Fibroblast of skin of scalp (primary cell): ENCODE measurements at places on chromosomes 2 and 18.
A peak's percentile ranks its signal among the peaks of the same experiment; 100 is the strongest.

GRCh38 chr2:5121642-5122041, 570.5 kb upstream of the SOX11 start:
- peak; percentile 3 for DNase-seq

- DNase-seq, result no peak
These were observed 133.4 kb downstream of the RTP5 start for GRCh38 chr2:242002944-242003343.

DNA sequence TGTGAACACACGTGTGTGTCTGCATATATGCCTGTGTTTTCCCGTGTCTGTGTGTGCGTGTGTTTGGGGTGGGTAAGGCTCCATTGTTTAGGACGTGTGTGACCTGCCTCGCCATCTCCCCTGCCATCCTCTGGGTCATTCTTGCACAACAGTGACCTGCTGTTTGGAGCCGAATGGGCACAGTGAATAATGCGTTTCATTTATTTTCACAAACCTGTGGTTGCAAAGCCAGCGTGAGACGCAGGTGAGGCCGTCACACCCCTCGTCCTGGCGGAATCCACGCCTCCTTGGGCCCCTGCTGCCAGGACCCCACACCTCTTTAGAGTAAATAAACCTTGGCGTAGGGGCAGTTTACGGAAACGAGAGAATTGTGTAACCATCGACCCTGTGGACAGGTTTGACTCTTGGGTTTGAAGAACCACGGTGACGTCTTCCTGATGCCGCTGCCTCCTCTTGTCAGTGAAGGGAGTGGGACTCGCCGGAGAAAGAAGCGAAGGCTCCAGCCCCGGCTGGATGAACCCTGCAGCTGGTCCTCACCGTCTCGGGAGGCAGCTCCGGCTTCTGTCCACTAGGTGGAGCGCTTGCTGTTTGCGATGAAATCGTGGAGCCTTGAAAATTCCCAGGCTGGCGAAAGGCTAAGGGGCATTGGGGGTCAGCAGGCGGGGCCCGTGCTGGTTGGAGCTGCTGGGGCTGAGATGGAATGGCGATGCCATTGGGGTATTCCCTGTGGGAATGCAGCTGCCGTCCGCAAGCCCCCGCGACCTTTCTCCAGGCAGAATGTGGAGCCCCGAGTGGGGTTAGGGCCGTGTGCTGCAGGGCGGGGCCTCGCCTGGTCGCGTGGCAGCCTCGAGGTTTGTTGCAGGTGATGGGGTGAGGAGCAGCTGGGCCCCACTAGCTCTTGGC, 81.1 kb downstream of the RTP5 start:
- peak; percentile 67 for DNase-seq

DNA sequence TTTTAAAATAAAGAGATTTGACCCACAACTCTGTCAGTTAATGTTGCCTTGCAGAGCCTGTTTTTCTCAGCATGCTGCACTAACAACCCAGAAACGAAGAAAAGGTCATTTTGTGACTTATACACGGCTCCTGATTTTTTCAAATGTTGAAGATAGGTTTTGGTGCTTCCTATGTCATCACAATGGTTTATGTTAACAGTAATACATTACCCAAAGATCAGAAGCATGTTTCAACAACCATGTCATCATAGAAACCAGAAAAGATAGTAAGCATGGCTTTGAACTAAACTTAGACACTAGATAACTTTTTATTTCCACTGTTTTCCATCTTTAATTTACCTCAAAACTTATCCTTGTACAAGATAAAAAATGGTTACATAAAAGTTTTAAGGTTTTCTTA, 10.1 kb downstream of the BAZ2B start:
- DNase-seq, result no peak

- peak; percentile 29 for DNase-seq
These were observed 115.9 kb downstream of the DSEL start for GRCh38 chr18:67400502-67401117.

DNA sequence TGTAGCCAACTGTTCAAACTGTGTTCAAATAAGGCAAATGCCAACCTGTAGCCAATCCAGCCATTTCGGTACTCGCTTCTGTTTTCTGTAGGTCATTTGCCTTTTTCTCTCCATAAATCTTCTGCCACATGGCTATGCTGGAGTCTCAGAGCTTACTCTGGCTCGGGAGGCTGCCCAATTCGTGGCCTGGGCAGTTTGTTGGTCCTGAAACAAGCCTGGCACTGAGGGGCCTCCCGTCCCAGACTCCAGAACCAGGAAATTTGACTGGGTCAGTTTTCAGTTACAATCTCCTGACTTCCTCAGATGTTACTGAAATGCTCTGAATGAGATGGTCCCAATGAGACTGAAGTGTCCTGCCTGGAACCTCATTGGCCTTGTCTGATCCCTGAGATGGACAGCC, 120.8 kb upstream of the NPAS2 start:
- DNase-seq, result no peak

DNA sequence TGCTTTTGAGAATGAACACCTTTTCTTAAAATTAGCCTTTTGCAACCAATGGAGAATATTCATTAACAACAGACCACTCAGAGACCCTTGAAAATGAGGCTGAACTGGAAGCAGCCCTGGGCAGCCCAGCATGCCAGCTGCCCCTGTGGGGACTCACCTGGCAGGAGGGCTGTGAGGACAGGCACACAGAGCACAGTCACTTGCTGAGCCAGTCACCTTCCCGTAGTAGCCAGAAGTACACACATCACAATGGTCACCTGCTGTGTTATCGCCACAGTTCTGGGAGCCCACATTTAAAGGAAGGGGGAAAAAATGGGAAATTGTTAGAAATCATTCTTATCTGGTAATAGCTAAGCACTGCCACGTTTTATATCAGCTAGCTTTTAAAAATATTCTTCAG, 115.5 kb downstream of the LAMA1 start:
- DNase-seq, result no peak

GRCh38 chr2:64766841-64767669, 113.3 kb upstream of the SERTAD2 start:
- peak; percentile 68 for DNase-seq
